SK-N-DZ (cell line): ENCODE measurements at places on chromosomes 12 and 14.

DNA sequence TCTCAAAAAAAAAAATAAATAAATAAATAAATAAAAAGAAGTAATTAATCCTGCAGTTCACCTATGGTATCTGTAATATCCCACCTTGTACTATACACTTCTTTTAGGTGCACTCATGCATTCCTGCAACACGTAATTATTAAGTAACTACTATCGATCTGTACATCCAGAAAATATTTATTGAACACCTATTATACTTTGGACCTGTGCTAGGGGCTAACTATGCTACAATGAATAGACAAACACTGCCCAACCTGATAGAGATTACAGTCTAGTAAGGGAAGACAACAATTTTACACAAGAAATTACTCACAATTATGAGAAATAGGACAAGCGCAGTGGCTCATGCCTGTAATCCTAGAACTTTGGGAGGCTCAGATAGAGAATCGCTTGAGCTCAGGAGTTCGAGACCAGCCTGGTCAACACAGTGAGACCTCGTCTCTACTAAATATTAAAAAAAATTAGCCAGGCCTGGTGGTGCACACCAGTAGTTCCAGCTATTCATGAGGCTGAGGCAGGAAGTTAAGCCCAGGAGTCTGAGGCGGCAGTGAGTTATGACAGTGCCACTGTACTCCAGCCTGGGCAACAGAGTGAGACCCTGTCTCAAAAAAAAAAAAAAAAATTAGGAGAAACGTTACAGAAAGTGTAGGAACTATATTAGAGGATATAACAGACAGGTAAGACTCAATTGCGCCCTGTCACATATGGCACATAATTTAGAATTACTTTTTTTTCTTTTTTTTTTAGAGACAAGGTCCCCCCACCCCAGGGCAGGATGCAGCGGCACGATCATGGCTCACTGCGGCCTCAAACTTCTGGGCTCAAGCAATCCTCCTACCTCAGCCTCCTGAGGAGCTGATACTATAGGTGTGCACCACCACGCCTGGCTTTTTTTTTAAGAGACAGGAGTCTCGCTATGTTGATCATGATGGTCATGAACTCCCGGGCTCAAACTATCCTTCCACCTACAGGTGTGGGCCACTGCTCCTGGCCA is 1.2 kb downstream of the NRDE2 start:
- no peak for DNase-seq

GRCh38 chr12:122646517-122647217 is 56.5 kb downstream of the HCAR2 start:
- no peak for DNase-seq

DNA sequence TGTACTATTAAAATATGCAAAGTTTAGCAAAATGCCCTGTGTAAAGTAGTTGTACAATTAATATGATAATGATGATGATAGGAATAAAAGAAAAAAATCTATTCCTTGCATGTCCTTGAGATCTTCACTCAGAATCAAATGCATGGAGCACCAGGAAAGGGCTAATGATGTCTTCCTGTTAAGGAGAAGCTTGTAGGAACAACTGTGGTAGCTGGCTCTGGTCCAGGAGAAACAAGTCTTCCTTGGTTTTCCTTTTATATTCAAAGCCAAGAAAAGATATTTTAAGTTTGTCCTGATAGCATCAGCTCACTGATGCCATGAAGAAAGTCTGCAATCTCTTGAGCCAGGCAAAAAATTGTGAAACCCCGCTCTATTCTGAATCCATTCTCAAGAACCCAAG is 138.9 kb downstream of the PIK3C2G start:
- no peak for DNase-seq

DNA sequence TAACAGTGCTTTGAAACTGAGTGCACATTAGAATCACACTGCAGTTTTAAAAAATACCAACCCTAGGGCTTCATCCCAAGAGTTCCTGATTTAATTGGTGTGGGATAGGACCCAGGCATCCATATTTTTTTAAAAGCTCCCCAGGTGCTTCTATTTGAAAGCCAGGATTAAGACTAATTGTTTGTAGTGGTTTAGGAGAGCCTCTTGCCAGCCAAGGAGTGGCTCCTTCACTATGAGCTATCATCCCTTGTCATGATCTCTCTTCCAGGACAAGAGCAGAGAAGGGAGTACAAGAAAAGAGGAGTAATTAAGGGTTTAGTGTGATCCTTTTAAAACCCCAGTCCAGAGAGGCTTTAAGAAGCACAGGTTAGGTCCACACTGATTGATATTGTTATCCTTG is 178.0 kb downstream of the CAND1 start:
- DNase-seq: no peak

DNA sequence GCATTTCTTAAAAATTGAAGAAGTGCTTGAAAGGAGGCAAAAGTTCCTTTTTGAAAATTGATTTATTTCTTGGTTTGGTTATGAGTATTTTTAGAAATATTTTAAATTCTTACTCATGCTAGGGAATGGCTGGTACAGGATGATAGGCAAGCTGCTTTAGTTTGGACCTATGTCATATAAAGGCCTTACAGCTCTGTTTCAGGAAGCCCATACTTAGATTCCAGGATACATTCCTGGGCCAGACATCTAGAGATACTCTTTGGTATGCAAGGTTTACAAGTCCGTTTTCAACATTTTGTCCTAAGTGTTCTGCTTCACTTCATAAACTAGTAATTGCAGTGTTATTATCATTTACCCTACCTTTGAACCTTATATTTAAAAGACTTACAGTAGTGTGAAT is 186.8 kb downstream of the FUT8 start:
- DNase-seq: no peak
